ENCODE measurements at places on chromosomes 2 and 18. TPM values are rescaled to one million over a fixed set of nuclear protein-coding genes. Genes with fewer than 3 reads are reported as not detected.
A peak's percentile ranks its signal among the peaks of the same experiment; 100 is the strongest.

DNA sequence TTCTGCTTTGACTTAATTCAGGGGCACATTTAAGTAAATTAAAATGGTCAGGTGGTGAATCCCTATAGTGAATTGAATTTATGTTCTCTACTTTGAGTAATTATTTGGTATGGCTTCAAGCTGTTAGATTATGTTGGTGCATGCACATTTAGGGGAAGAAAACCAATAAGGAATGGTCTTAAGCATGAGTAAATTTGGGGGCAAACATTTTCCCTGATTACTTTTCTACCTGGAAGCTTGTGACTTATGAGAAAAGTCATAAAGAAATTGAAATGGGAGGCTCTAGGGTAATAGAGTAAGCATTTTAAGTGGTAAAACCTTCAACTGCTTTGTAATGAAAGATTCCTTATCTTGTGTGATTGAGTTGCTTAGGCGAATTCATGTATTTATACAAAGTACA lies 112.5 kb downstream of the MYO1B start:
- no peak for DNase-seq

DNA sequence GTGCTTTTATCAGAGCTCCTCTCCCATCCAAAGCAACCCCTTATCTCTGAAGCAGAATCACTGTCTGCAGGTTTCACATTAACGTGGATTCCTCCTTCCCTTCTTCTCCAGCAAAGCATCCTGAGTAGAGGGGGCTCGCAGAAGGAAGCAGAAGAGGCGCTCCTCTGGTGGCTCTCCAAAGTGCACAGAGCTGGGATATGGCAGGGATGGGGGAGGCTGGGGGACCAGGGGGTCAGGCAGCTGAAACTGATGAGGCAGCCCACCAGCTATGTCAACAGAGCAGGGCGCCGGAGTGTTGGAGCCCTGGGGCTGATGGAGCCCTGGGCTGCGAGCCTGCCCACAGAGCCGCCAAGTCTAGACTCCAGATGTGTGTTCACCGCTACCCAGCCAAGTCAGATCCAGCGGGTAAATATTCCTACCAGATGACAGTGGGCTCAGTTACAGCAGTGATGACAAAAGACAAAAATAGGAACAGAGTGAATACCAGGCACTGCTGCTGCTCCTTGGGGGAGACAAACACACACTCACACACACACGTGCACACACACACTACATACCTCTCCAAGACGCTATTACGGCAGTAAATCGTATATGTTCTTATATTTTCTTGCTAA lies 678.3 kb upstream of the ID2 start:
- no peak for DNase-seq

DNA sequence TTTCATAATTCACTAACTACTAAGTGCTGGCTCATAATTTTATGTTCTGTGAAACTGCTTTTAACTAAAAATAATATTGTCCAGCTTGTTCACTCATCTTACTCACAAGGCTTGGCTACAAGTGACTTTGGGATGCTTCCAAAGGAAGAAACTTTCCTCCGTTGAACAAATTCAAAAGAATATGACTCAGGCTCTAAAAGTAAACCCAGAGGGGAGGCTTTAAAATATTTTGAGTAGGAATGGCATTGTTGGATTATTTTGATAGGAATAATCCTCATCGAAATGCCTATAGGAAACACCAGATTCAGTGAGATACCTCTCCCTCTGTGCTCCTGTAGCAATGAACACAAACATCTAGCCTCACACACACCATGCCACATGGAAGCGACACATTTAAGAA lies 25.2 kb upstream of the TLK1 start:
- DNase-seq, result no peak

- DNase-seq, result no peak
Observed at GRCh38 chr2:237194081-237194480, 108.4 kb downstream of the COPS8 start.

DNA sequence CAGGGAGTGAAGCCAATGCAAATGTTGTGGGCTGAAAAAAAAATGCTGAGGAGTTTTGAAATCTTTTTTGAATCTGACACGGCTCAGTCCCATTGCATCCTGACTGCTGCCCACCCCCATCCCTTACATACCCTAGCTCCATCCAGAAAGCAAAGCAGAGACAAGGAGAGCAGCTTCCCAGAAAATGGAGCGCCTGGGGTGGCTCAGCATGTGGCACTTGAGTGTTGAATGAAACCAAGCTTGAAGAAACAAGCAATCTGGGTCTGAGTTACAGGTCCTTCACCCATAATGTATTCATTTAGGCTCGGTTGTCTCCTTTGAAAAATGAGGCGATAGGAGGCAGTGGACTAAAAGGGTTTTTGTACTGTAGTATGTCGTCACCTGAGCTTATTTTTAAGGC lies 244.2 kb upstream of the ACVR2A start:
- DNase-seq, result no peak

GRCh38 chr2:206798000-206798399 lies 32.6 kb downstream of the FASTKD2 start:
- DNase-seq, result peak; percentile 72

DNA sequence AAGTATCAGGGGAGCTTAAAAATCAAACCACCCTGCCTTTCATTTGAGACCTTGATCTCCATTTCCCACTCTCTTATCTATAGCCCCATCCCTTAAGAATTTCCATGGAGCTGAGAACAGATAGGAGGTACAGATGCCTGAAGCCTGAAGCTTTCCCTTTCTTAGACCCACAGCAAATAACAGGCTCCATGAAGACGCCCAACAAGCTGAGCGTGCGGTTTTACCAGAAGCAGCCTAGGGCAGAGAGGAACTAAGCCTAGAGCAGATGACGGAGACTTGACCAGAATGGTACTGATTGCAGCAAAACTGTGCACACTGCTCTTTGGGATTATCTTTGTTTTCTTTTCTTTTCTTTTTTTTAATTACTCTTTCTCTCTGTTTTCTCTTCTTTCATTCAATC lies 1.7 kb upstream of the ERBB4 start:
- no peak for DNase-seq

GRCh38 chr2:111694700-111695101 lies 189.3 kb downstream of the ANAPC1 start:
- no peak for DNase-seq

DNA sequence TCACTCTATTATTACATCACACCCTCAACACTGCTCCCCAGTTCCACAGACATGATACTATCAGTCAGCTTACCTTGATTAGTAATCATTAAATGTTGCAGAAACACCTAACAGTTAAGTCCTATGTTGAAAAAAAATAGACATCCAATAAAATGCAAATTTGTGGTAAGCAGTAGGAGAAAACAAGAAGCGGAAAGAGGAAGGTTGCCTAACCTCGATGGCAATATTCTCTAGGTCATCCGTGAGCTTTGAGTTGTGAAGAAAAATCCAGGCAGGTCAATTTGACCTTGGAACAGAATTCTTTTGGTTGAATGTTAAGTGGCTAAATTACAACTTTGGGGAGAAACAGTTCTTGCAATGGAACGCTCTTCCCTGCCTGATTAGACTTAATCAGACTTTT lies 264.4 kb downstream of the AFF3 start:
- peak; percentile 67 for DNase-seq

DNA sequence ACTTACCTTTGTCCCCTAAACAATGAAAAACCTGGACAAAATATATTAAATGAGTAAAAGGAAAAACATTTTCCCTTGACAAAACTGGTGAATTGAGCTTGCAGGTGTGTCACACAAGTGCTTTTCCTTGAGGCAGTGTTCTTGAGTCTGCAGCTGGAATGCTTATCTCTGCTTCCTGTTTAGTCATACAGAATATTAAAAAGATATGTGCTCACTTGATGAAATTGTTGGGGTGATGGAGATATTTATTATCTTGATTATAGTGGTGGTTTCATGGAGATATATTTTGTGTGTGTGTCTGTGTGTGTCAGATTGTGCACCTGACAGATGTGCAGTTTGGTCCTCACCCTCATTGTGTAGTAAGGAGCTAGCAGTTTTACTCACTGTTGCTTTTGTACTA lies 3.3 kb downstream of the TAF1B start:
- no peak for DNase-seq

Gene ABHD1
- 0.50 TPM for polyA plus RNA-seq

Gene SIX3
- polyA plus RNA-seq, result not detected

Gene REG1B
- polyA plus RNA-seq, result not detected

Gene GALNT14
- 0.33 TPM for polyA plus RNA-seq
